Activated CD8-positive, alpha-beta memory T cell treated with anti-CD3 and anti-CD28 coated beads, Interleukin-2, amount 50 U/mL, for 48 hours (primary cell): ENCODE measurements at places on chromosomes 11 and 22.
A peak's percentile ranks its signal among the peaks of the same experiment; 100 is the strongest.

- no peak for DNase-seq
These were observed 108.8 kb upstream of the CD44 start for GRCh38 chr11:35029979-35030682.

GRCh38 chr22:46335201-46336118 lies at the start of gene TRMU:
TSS of gene TRMU (plus strand) at chr22:46335714. CDS start at chr22:46335765, 51 bp downstream.
- peak; percentile 90 for DNase-seq

- DNase-seq, result no peak
These were observed 96.1 kb upstream of the CD44 start for GRCh38 chr11:35042913-35043312.

- DNase-seq, result no peak
These were observed 11.3 kb downstream of the OSBP2 start for GRCh38 chr22:30705710-30706651.

DNA sequence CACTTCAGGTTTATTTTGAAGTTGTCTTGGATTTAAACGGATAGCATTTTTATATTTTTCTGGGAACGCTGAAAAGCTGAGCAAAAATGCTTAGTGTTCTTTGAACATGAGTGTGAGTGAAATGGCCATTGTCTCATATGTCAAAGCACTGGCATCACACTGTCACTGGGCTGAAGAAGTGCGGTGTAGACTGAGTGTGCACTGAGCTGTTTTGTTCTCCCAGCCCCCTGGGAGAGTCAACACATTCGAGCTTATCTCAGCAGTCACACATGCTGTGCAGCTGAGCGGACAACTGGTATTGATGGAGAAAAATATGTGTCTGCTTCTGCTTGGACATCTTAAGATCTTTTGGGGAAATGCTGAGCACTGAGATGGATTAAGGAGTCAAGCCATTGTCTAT lies 90.8 kb downstream of the TECTA start:
- DNase-seq, result no peak

- DNase-seq, result no peak
These were observed 6.9 kb downstream of the CYTH4 start for GRCh38 chr22:37289156-37289735.

DNA sequence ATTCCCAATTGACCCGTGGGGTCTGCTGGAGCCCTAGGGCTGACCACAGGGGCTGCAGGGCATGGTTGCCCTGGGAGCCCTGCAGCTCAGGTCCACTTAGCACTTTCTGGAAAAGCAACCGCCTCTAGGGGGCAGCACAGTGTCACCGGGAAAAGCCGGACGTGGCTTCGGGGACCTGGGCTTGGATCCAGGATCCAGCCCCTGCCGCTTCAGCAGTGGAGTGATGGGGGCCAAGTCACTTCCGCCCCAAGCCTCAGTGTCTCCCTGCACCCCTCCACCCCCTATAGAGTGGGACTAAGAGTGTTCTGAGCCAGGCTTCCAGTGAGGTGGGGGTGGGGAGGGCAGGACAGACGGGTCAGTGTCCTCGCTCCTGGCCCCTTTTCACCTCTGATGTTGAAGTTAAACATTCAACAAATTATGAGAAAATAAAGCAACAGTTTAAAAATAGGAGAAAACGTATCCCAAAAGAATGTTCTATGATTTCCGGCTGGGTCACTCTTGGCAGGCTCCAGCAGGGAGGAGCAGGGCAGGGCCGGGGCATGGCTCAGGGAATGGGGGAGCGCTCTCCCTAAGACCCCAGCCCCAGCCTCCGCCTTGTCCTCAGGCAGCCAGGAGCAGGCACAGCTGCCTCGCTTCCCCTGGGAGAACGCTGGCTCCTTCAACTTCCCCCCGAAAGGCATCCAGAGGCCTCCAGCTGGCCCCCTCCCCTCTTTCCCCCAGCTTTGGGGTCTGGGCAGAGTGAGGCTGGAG lies 96.5 kb upstream of the FGF3 start:
- peak; percentile 85 for DNase-seq
